ENCODE measurements at places on chromosomes 13 and 19. TPM values are rescaled to one million over a fixed set of nuclear protein-coding genes. Genes with fewer than 3 reads are reported as not detected.
A peak's percentile ranks its signal among the peaks of the same experiment; 100 is the strongest.

ZNF285 gene
- 0.24 TPM for total RNA-seq

TMEM272 gene
- 1.1 TPM for total RNA-seq

DNA sequence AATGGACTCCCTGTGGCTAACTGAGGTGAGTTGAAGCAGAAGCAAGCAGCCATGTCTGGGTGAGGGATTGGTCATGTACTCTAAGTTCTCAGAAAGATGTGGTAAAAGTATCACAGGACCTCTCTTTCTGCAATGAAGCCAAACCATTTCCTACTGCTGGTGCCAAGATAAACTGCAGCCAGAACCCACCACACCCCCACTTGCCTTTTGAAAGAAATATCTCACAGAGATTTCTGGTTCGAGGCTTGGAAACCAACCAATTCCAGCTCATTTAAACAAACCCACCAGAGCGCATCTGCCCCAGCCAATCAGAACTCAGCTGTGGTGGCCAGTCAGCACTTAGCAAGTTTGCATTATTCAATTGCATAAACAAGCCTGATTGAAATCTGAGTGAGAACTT, 204.5 kb upstream of the ATXN8OS start:
- DNase-seq = no peak

DNA sequence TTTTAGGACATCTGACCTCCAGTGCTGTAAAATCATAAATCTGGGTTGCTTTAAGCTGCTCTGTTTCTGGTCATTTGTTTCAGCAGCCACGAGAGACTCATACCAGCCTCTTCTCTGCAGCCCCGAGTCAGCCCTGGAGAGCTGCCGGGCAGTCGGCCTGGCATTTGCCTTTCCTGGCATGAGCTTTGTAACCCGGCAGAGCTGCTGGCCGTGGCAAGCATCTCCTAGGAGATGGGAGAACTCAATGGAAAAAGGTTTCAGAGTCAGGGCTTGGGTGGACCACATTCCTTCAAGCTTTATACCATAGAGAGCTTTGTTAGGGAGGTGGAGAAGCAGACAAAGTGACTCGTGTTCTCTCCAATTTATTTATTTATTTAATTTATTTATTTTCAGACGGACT, 21.6 kb upstream of the CCL25 start:
- DNase-seq = no peak

FBXW9 gene
- total RNA-seq = 2.3 TPM

GRCh38 chr13:59584761-59585670, 578.7 kb downstream of the DIAPH3 start:
- DNase-seq = no peak

SIGLEC7 gene
- not detected for total RNA-seq

ZNF486 gene
- total RNA-seq = 3.7 TPM

DNA sequence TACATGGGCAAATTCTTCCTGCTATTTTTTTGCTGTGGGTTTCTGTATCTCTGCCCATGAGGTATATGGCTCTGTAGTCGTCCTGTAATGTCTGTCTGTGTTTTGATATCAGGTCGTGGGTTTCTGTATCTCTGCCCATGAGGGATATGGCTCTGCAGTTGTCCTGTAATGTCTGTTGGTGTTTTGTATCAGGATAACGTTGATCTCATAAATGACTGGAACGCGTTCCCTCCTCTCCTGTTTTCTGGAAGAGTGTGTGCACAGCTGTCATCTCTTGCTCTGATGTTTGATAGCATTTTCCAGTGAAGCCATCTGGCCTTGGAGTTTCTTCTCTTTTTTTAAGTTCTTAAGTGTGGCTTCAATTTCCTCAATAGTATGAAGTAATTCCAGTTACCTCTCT, 57.2 kb downstream of the SOX1 start:
- DNase-seq = no peak

- DNase-seq = no peak
Measured at GRCh38 chr19:21084343-21084742, 2.3 kb downstream of the ZNF714 start.

PABPC3 gene
- total RNA-seq = 1.5 TPM

INAFM1 gene
- total RNA-seq = 12.4 TPM

MADCAM1 gene
- not detected for total RNA-seq

GRCh38 chr13:50389726-50390125, 374.5 kb downstream of the KCNRG start:
- no peak for DNase-seq

NDFIP2 gene
- 2.6 TPM for total RNA-seq

DNA sequence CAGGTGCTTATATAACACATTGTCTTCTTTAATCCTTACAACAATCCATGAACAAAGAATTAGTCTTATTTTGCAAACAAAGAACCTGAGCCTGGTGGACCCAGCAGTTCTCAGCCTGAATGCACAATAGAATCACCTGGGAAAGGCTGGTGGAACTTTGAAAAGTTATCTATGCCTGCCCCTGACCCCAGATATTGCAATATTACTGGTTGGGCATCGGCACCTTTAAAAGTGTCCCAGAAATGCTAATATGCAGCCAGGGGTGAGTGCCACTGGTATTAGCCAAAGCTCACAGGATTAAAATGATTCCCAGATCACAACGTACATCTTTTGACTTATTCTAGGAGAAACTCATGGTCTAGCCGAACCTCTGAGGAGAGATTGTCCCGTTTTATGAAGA, 268.8 kb downstream of the KLF5 start:
- no peak for DNase-seq

GRCh38 chr19:35044317-35045117, 3.0 kb downstream of the HPN start:
- DNase-seq = peak; percentile 48

MYH14 gene
- total RNA-seq = not detected

DNA sequence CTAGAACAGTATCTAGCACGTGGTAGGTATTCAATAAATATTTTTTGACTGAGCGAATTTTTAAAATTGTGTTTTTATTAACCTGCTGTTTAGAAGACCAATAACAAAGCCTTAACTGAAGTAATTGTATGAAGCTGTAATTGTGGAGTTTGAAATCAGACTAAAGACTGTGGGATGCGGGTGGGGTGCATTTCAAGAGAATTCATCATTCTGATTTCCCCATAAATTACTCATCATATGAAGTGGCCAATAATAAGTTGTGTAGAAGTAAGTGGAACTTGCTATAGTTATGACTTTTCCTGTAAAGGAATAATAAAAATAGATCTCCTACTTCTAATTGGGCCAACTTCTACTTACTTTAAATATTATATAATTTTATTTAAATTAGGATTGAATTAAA, 449.3 kb downstream of the PCDH9 start:
- no peak for DNase-seq

- no peak for DNase-seq
Measured at GRCh38 chr19:19775891-19776205, 42.9 kb upstream of the ZNF14 start.

- DNase-seq = no peak
Measured at GRCh38 chr13:75762955-75763354, 126.8 kb downstream of the LMO7 start.

DNA sequence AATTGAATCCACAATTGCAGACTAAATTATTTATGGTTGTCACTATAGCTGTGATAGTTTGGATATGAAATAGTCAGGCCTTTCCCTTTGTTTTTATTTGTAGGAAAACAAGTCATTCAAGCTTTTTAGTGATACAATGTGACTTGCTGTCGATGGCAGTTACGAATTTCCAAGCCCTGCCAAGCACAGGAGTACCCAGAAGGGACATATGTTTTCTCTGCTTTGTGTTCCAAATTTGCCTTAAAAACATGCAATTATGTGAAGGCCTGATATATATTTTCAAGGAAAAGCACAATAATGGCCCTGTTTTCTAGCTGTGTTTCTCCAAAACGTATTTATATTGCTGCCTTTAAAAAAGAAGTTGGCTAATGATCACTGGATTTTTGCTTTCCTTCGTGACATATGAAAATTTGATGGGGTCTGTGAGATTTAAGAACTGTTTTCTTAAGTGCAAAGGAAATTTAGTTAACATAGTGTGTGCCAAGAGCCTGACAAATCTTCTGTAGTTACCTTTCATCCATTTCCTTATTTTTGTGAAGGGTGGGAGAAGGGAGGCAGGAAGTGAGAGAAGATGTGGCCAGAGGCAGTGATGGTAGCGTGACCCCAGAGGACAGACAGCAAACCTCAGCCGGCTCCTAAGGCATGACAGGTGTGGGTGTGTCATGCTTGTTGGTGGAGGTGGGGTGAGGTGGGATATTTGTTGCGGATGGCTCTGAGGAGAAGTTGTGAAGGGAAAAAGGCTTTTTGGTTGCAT, 79.6 kb downstream of the TEX26 start:
- no peak for DNase-seq

- DNase-seq = no peak
Measured at GRCh38 chr19:49833599-49833998, 15.5 kb downstream of the MED25 start.

TMPRSS9 gene
- not detected for total RNA-seq

- no peak for DNase-seq
Measured at GRCh38 chr19:53130506-53130905, 2.2 kb downstream of the ZNF415 start.

KIR2DL3 gene
- 0.61 TPM for total RNA-seq

GRCh38 chr19:23509686-23510450, 114.6 kb upstream of the ZNF91 start:
- DNase-seq = no peak

DNA sequence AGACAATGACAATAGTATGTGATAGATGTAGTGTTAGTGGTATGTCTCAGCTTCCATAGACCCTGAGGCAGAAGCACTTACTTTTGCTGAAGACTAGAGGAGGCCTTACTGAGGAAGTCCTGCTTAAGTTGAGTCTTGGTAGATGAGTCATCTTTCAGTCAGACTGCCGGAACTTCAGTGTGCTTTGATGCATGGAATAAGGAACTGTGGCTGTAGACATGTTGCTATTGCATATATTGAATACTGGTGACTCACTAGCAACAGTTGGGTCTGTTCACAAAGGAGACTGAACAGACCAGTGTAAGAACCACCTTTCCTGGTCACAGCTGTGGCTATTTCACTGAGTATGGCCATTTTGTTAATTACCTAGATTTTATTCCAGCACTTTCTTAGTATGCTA, 1000.6 kb downstream of the OLFM4 start:
- DNase-seq = no peak

DNA sequence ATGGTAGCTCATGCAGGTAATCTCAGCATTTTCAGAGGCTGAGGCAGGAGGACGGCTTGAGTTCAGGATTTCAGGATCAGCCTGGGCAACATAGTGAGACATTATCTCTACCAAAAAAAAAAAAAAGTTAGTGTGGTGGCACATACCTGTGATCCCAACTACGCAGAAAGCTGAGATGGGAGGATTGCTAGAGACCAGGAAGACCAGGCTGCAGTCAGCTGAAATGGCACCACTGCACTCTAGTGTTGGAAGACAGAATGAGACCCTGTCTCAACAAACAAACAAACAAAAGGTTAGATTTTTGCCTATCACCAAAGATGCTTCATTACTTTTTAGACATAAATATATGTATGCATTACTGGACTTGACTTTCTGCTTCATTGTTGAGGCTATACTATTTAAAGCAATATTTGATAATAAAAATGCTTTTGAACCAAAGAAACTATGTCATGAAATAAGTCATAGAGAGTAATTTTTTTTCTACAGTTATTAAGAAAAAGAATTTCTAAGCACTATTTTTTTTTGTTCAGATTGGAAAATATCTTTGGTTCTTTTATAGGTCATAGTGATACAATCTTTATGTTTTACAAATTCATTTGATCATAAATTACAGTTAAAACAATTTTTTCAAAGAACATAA, 1180.1 kb upstream of the ATXN8OS start:
- no peak for DNase-seq

DNA sequence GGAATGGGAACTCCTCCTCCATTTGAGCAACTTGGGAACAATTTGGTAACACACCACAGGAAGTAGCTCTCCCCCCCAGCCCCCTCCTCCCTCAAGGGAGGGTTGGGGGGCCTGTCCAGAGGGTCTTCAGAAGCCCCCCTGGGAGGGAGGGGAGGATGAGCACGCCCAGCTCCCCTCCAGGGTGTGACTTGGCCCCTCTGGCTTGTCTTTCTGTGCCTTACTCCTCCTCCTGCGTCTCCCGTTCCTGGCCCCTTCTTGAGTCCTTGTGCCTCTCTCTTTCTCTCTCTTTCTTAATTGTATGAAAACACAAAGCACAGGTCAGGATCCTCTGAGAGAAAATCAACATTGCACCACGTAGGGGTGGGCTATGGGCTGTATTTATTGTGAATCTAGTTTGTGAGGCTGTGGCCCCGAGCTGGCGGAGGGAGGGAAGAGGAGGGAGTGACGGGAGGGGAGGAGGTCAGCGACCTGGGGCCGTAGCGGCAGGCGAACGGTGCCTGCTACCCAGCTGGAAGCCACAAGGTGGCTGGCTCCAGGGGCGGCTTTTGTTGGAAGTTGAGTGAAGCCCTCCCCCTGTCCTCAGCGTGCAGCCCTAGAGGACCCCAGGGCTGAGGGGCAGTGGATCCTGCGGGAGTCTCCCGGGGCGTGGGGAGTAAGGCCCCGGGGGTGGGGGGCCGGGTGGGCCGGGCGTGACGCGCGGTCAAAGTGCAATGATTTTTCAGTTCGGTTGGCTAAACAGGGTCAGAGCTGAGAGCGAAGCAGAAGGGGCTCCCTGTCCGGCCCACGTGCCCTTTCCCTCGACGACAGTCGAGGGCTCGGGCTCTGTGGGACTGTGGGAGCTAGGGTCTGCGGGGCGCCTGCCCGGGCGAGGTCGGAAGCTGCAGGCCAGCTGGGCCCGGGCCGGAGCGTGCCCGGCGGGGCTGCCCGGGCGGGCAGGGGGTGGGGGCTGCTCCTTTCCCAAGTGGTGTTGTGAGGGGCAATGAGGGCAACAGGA, 6.4 kb downstream of the LYL1 start:
- peak; percentile 39 for DNase-seq

DNA sequence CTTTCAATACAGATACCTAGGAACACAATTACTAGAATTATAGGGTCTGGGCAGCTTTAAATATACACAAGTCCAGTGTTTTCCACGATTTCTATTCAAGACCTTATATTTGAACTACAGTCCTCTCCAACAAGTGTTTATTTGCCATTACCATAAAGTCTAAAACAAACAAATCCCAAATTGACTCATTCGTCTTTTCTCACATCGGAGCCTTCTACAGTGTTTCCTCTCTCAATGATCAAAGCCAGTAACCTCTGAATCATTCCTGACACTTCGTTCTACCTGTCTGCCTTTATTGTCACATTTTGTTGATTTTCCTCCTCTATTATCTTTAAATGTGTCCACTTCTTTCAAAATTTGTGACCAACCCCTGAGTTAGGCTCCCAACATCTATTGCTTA, 1356.5 kb upstream of the SLC10A2 start:
- DNase-seq = no peak

DNA sequence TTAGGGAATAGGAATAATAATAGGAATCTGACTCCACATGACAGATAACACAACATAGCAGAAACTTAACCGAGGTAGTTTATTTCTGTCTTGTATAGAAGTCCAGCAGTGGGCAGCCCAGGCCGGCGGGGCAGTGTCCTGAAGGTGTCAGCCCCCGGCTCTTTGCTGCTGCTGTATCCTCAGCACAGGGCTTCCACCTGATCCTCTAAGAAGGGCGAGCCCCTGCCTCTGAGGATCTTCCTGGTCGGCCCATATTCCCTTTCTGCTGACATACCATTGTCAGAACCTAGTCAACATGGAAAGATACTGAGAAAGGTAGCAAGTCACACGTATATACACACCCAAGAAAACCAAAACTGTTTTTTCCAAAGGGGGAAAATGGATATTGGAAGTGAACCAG, 56.2 kb upstream of the GPR183 start:
- no peak for DNase-seq
